NCI-H1436 (cell line): ENCODE measurements at places on chromosomes 12 and 14.

DNA sequence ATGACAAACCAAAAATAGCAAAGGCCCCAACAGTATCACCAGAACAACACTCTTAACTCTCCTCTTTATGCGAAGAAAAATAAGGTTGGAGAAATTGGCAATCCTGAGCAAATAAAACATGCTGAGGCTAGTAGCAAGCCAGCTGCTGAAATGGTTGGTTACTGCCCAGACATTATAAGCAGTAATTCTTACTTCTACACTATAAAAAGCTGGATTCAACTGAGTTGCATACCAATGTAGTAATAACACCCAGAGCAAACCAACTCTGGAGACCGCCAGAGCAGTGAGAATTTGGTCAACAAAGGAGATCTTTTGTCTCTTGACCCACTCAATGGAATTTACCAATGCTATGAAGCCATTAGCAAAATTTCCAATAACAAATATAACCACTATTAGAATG, 628 bp downstream of the TAS2R30 start:
- DNase-seq: no peak

GRCh38 chr14:94040247-94040646, 14.1 kb downstream of the OTUB2 start:
- DNase-seq: no peak

DNA sequence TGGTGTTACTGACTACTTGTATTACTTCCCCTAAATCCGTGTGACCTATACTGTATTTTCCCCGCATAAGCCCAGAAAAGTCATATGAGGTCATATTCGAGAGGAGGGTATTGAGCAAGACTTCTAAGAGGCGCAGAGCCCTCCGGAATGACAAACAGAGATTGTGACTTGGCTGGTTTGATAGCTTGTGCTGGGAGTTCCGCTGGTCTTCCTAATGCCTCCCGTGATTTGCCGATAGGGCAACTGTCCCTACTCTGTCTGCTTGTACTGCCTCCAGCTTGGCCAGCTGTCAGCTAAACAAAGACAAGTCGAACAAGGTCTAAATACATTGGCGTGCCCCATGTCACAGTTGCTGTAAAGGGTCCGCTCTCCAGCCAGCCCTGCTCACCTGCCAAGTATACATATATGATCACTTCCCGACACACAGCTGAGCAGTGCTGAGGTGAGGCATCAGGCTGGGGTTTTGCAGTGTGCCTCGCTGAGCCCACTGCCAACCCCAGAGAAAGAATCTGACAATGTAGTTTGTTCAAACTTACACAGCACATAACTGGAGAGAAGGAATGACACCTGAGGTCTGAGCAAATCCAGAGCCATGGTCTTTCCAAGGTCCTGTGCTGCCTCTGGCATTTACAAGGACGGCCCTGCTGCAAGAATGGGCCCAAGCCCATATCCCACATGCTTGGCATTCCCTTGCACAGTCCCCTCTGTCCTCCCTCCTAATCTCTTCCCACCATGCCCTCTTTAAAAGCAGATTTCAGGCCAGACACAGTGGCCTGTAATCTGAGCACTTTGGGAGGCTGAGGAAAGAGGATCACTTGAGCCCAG, 23.7 kb downstream of the LGMN start:
- no peak for DNase-seq

- DNase-seq: no peak
These were observed 76.1 kb downstream of the CNTN1 start for GRCh38 chr12:40768125-40768864.

DNA sequence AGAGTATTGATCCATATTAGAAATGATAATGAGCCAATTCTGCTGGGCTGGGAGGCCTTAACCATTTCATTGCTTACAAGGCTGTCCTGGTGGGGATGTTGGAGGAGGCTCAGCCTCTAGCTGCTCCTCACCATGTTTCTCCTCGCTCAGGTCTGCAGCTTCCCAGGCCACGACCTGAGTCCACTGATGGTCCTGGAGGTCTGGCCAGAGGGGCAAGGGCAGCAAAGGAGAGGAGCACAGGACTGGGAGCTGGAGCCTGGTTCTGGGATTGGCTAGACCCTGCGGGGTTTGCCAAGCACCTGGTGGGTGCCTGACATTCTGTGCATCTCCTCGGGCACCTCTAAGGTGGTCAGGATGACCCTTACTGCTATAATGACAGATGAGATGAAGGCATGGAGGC, 92.6 kb downstream of the KIF26A start:
- no peak for DNase-seq

GRCh38 chr12:21631367-21631766, 26.3 kb downstream of the LDHB start:
- DNase-seq: no peak

DNA sequence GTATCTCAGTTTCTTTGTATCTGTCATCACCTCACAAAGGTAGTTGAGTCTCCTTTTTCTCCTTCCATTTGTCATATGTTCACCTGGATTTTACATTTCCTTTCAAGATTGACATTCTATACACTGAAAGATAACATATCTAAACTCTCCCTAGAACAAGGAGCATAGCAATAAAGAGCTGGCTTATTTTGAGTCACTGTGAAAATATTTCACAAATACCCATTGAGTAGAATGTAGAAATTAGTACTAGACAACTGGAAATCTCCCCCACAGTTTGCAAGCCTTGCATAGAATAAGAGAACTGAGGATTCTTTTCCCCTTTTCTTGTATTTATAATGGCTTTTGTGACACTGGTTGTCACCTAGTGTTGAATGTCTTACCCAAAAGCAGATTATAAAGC, 111.2 kb downstream of the KICS2 start:
- no peak for DNase-seq

GRCh38 chr12:50362671-50363070, 33.7 kb downstream of the FAM186A start:
- DNase-seq: no peak

DNA sequence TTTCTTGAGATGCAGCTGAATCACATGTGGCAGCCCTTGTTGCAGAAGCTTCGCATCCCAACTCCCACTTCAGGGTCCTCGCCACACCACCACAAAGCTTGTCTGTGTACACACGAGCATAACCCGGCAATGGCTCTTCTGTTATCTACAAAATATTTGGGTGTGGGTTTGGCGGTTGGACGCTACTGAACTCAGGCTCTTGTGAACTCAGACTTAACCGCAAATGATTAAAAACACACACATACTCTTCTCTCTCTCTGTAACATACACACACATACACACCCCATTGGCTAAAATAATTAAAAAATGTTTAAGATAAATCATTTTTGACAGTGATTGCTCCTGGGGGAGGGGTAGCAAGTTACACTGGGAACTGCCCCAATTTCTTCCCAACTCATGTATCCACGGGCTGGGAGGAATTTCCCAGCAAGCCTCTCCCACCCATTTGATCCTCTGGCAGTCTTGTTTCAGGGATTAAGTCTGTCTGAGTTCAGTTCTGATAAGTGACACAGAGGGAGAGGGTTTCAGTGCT, 63.7 kb upstream of the MANSC4 start:
- DNase-seq: no peak

GRCh38 chr14:64734990-64735389, 30.8 kb downstream of the PLEKHG3 start:
- peak; percentile 52 for DNase-seq

DNA sequence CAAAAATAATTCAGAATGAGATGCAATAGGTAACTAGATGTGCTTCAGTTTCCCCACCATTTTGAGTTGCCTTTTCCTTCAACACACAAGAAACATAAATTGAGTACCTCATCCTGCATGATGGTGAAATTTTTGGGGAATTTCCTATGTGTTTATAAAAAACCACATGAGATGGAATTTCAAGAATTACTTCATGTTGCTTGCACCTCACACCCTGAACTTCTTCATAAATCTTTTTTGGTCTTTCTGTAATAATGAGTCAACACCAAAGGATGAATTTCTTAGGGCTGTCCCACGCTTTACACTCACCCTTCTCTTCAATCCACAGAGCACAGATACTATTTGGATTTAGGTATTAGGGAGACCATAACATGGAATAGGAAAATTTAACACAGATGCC, 22.6 kb upstream of the LUM start:
- no peak for DNase-seq

- DNase-seq: no peak
These were observed 204.9 kb upstream of the BCL2L14 start for GRCh38 chr12:11865824-11866223.

DNA sequence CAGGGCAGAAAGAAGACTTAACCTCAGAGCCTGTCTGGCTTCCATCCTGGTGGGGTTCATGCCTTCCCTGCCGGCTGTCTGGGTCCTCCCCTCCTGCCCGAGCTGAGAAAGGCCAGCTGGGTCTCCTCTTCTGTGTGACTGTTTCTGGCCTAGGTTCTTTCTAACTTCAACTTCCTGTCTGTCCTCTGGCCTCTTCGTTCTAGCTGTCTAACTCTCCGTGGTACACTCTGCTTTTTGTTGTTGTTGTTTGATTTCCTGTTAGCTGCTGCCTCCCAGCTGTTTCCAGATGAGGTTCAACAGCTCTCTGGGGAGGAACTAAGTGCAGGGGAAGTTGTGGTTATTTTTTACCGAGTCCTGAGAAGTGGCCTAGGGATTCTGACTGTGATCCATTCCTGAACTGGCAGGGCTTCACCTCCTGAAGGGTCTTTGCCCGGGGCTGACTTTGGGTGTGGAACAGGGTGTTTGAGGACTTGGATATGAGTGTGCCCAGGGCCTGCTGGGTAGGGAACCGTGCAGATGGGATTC, 3.2 kb downstream of the MLXIP start:
- no peak for DNase-seq

DNA sequence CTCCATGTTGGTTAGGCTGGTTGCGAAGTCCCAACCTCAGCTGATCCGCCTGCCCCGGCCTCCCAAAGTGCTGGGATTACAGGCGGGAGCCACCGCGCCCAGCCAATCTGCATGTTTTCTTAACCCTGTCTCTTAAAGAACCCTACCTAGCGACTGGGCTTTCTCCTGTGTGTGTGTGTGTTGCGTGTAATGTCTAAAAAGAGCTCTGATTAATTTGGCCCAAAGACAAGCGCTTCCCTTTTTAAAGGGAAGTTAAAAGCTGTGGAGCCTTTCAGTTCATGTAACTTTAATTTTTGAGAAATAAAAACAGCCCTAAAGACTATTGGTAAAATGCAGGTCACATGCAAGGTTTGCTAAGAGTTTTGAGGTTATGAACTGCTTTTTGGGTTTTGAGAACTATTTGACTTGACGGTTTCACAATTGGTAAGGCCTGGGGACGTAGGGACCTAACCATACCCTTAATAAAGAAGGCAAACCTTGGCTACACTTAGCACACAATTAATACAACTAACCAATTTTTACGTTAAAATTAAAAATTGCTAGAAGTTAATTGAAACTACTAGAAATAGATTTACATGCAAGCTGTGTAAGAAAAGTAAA, 103.2 kb downstream of the KCNMB4 start:
- no peak for DNase-seq

DNA sequence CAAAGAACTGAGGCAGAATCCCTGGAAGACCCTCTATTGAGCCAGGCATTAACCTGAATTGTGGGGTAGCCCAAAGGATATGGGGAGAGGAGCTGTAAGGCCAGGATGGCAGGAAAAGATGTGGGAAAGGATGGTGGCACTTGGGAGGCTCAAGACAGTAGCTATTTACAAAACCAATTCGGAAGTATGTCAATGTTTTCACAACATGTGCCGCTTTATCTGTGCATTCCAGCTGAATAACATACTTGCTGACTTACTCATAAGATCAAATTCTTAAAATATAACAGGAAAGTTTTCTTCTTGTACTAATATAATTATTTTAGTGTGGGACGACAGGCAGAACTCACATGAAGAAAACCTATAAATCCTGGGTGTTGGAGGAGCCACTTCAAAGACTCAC, 10.6 kb downstream of the BBS10 start:
- no peak for DNase-seq

GRCh38 chr12:131828671-131829355, 620 bp downstream of the MMP17 start:
- no peak for DNase-seq

DNA sequence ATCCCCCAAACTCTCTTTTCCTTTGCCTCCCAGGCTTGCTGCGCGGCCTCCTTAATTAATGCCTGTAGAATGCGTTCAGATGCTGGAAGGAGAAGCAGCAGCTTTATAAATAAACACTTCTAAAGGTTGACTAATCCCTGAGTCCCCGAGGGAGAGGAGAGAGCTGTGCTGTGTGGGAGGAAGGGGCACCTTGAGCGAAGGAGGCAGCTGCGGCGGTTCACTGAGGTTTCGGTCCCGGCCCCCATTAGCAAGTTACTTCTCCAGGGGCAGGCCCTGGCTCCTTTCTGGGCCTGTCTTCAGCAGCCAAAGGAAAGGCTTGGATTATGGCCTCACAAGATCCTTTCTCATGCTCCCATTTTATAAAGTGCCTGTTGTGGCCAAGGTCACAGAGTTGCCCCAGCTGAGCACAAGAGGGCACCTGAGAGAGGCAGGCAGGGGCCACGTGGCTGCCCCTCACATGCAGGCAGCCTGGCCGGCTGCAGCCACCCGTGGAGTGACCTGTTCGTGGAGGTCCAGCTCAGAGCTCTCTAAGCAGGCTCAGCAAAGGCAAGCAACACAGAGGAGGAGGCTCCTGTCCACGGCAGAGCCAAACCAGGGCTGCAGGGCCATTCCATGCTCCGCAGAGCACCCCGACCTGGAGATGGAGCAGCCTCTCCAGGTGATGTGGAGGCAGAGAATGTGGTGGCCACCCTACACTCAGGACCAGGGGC, 15.0 kb upstream of the CACNA2D4 start:
- peak; percentile 78 for DNase-seq

DNA sequence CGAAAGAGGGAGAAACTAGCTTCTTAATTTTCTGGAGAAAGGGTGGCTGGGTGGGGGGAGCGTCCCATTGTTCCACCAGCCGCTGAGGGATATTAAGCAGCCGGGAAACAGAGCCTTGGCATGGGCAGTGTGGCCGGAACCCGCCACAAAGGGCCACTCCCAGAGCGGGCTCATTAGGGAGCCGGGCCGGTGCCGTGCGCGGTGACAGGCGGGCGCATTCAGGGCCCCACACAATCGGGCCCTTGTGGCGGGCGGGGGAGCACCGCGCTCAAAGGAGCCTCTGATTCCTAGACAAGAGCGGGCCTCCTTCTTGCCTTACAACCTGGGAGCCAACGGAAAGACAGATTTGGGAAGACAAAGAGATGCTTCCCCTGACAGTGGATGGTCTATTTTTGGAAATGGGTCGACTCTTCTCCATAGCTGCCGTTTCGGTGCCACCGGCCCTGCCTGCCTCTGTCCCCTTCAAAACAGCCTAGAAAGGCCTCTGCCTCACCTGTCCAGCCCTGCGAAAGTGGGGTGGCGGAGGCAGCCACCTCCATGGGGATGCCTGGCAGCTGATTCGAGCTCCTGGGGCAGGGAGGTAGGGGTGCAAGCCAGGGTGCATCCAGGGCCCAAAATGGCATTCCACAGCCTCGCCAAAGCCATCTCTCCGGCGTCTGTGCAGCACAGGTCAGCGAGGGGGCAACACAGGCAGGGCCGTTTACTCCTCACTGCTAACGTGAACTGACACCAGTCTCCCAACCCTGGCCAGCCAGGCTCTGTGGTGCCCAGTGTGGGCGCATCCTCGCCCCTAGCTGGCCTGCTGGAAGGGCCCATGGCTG, 10.9 kb downstream of the CCDC85C start:
- DNase-seq: no peak

DNA sequence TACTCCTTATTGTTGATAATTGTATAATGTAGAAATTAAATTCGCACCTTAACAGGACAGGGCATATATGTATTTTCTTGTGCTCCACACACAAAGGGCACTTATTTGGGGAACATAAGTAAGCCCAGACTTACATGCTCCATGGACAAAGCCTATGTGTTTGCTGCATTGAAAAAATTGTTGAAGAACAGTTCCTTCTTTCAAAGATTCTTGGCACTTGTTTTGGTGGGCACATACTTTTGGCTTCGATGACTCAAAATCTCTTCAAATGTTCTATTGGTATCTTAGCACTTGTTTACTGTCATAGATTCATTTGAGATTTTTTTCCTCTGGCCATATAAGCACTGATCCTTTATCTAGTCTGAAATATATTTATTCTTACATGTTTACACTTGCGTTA, 1.4 kb upstream of the MAP4K5 start:
- no peak for DNase-seq
